ENCODE measurements at places on chromosomes 6 and 20.

DNA sequence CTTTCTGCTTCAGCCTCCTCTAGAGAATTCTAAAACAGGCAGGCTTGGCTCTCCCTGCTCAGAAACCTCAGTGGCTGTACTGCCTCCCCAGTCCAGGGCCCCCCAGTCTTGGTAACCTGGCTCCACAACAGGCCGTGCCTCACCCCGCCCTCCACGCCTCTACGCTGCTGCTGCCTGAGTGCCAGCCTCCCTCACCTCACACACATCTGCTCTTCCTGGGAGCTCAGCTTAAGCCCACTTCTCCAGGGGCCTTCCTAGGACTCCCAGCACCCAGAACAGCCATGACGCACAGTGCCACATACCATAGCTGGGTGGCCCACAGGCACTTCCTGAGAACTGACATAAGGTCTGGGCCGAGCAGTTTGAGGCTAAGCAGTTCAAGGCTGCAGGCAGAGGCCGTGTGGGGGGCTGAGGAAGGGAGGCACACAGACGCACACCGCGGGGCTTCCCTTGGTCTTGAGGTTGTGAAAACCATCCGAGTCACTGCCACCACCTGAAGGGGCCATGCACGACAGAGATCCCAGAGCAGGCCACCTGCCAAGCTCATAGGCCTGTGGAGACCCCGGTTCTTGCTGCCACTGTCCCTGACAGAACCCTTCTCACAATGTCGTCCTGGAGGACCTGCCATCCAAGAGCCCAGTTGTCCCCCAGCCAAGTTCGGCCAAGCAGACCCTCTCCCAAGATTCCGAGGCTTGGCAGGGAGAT lies 42.6 kb downstream of the DSTN start:
- no peak for DNase-seq

DNA sequence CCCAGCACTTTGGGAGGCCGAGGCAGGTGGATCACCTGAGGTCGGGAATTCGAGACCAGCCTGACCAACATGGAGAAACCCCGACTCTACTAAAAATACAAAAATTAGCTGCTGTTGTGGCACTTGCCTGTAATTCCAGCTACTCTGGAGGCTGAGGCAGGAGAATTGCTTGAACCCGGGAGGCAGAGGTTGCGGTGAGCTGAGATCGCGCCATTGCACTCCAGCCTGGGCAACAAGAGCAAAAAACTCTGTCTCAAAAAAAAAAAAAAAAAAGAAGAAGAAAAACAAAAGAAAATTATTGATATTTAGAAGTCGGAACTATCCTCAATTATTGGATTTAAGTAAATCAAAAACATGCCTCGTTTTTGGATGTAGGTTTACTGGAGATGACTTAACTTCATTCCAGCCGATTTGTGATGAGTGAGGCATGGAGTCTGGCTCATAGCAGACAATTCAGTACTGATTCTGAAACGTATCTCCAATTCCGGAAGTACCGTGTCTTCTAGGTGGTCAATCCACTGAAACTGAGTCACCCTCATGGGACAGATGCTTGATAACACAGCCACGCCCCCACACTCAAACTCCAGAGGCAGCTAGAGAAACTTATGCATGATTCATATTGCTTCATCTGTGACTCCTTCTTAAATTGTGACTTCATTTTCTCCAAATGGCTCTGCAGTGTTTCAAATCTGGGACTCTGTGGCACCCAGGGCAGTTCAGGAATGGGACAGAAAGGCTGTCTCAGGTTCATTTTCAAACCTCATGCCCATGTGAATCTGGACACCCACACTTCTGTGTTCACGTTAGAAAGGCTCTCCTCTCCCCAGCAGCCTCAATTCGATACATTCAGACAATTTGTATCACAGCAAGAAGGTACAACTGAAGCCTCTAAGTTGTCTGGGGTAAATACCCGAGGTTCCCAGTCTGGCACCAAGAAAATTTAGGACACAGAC lies 110.4 kb upstream of the ARMC2 start:
- no peak for DNase-seq

DNA sequence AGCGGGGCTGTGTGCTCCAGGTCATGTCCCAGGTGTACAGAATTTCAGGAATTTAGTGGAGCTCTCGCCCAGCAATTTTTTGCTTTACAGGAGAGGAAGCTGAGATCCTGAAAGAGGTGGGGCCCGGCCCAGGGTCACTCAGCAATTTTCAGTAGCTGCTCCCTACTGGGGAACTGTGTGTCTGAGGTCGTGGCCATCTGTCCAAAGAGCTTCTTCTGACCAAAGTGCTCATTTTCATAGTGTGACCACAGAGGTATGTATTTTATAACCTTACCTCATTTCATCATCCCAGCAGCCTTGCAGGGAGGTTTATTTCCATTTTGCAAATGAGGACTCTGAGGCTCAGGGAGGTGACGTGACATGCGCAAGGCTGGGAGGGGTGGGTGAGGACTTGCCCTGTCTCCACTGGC lies 46.3 kb downstream of the FAM209B start:
- DNase-seq, result no peak

- DNase-seq, result no peak
These were observed 526.6 kb upstream of the IRAK1BP1 start for GRCh38 chr6:78340755-78341154.

DNA sequence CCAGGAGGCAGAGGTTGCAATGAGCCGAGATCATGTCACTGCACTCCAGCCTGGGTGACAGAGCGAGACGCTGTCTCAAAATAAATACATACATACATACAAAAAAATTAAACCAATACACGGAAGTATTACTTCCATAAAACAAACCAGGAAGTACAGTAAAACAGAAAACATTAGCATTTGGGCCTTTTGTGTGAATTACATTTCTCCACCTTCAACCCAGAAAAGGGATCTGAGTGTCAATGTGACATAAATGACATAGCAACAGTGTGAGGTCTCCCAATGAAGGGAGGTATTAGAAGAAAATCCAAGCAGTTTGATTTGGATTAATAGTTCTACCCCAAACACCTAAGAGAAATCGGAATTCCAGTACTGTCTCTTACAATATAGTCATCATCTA lies 10.1 kb downstream of the CSNK2A1 start:
- no peak for DNase-seq

Data from activated naive CD4-positive, alpha-beta T cell treated with anti-CD3 and anti-CD28 coated beads, Interleukin-2, amount 50 U/mL, for 16 hours (primary cell).